ENCODE measurements at places on chromosomes 5 and 9.

GRCh38 chr5:30871196-30871595 lies 322.3 kb upstream of the CDH6 start:
- DNase-seq: no peak

DNA sequence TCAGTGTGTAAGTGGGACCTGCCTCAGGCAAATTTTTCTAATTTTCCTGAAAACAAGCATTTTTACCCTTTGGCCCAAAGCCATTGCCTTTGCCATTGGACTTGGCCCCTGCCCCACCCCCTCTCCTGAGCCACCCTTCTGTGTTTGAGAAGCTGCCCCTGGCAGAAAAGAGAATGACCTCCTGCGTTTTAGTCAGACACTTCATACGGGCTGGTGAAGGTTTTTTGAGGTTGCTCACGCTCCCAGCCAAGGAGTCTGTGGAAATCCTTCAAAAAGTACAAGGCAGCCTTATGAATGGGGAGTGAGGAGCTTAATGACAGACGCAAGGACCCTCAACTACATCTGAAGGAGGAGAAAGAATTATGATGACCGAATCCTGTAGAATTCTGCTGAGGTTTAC lies 308.9 kb downstream of the SLIT3 start:
- DNase-seq: no peak

- DNase-seq: no peak
Measured at GRCh38 chr9:79764374-79764773, 192.6 kb downstream of the TLE4 start.

GRCh38 chr5:14061106-14061505 lies 82.0 kb upstream of the TRIO start:
- DNase-seq: no peak

GRCh38 chr9:71790296-71790695 lies 22.0 kb upstream of the CEMIP2 start:
- DNase-seq: no peak

DNA sequence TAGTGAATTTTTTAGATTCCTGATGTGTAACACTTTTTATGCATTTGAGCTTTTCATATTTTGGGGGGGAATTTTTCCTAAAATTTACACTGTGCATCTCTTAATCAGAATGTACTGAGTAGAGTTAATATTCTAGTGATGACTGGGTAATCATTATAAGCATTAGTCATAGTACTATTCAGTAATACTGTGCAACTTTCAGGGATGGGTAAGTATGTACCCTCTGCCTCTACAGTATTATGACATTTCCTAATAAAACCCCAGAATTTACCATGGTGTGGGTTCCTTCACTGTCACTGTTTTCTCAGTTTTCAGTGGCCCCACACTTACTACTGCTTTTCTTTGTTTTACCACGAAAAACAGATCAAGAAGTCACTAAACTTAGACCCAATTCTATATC lies 2.8 kb upstream of the CMYA5 start:
- DNase-seq: no peak

DNA sequence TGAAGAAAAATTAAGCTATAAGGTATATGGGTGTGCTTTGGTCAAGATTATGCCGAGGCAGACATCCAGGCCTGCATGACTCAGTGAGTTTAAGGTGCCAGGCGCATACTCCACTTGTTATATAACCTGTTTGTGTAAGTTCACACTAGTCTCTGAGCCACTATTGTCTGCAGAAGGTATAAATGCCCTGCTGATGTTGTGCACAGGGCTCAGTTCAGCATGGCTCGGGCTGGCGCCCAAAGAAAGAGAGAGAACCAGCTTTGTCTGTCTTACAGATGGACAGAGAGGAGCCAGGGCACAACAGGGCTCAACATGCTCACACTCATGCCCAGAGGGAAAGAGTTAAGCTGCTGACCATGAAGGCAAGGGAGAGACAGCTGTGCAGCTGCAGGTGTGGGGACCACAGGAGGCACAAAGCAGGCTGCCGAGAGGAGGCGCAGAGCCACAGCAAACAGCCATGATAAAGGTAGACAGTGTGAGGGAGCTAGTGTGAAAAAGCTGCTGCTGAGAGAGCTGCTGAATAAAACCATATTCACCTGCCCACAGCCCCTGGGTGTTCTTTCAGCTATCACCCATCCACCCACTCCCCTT lies 1587.6 kb upstream of the C9orf72 start:
- no peak for DNase-seq

DNA sequence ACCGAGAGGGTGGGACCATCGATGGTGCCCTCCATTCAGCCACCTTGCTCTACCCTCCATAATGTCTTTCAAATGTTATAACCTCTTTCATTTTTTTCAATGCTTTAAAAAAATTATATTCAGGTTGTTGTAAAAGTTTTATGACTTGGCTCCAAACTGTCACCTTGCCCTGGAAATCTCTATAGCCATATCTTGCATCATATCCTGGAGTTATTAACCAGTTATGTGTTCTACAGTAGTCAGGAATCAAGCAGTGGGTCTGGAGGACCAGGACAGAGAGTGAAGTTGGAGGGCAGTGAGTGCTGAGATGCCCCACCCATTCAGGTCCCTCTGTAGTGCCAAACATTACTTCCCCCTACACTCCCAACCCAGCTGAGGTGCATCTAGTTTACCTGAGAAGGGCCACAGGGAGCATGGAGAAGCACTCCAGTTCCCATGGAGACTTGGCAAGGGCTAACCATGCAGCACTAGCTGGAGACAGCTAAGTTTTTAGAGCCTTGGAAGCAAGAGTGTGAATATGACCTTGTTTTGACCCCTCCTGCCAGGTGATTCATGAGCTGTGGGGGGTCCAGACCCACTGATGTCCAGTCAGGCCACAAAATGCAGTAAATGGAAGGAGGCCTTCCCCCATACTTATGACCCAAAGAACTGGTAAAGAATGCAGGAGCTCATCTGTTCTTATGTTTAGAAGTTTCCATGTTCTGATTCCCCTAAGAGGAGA lies 5.5 kb downstream of the IFNA8 start:
- no peak for DNase-seq

DNA sequence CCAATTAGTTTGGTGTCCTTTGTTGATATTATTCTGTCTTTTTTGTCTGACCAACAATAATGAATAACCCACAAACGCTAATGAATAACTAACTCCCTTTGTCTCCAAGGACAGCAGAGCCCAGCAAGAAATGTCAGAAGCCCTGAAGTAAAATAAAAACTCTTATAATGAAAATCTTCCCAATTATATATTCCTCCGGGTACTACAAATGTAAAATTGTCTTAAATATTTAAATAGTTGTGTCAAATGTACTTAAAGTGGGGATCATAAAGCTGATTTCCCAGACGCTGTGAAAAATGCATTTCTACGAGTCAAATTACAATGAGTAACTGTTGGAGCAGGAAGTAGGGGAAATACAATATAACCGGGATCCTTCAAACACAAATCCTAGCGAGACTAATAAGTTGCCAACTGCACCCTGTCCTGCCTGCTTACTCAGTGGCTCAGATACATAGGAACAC lies 22.3 kb downstream of the GLIS3 start:
- DNase-seq: peak; percentile 9

- DNase-seq: no peak
Measured at GRCh38 chr5:111670826-111671492, 86.0 kb downstream of the NREP start.

GRCh38 chr9:119768266-119768665 lies 399.0 kb upstream of the BRINP1 start:
- no peak for DNase-seq

DNA sequence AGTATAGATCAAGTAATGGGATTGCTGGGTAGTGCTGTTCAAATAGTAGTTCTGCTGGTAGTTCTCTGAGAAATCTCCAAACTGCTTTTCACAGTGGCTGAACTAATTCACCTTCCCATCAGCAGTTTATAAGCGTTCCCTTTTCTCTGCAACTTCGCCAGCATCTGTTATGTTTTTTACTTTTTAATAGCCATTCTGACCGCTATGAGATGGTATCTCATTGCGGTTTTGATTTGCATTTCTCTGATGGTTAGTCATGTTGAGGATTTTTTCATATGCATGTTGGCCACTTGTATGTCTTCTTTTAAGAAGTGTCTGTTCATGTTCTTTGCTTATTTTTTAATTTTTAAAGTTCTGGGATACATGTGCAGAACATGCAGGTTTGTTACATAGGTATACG lies 279.2 kb upstream of the NREP start:
- DNase-seq: no peak

DNA sequence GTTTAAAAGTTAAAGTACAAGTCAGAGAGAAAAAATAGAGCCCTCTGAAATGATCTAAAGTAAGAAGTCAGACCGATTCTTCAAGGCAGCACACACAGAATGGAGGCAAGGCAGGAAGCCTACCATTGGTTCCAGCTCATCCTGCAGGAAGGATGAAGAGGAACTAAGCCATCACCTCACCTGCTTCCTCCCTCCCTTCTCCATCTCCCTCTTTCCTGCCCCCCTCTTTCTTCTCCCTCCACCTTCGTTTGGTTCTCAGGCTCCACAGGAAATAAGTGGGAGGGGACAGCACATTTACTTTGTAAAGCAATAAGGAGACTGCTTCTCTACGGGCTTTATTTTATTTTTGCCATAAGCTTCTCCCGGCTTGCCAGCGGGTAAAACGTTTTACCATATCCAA lies 213.4 kb downstream of the TRIM32 start:
- no peak for DNase-seq

DNA sequence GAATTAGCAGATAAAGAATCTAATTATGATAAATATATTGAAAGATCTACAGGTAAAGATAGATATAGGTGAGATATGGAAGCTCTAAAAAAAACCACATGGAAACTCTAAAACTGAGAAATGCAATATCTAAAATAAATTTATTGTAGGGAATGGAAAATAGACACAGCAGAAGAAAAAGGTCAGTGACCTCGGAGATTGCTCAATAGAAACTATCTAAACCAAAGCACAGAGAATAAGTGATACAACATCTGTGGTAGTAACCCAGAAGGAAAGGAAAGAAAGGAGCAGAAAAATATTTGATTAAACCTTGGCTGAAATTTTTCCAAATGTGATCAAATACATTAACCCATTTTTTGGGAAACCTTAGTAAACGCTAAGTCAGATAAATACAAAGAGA lies 43.1 kb upstream of the GLIPR2 start:
- no peak for DNase-seq

- DNase-seq: peak; percentile 45
Measured at GRCh38 chr9:94157050-94157801, 73.0 kb downstream of the PTPDC1 start.

Data from urothelium cell line (cell line).